RCC 7860 (cell line): ENCODE measurements at places on chromosomes 2 and 18.

DNA sequence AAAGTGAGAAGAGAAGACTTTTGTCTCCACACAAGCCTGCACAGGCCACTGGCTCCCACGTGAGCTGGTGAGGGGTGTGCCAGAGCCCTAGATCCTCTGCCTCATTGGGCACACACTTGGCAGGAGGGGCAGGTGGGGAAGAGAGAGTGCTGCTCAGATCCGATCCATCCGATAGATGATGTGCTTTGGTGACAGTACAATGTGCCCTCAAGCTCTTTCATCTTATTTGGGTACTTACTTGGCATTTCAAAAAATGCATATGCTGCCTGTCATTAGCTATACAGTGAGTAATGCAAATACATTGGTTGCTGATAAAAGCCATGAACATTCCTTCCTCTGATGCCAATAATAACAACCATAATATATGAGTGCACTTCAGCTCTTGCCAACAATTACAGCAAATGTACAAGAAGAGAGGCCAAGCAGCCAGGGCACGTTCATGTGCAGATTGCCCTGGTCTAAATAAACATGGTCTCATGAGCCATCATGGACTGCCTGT is 255.3 kb downstream of the VAPA start:
- DNase-seq = no peak

- no peak for DNase-seq
These were observed 336.5 kb upstream of the TFPI start for GRCh38 chr2:187890690-187891089.

- no peak for DNase-seq
These were observed 27.1 kb upstream of the IHH start for GRCh38 chr2:219087848-219088247.

- no peak for DNase-seq
These were observed 16.9 kb upstream of the ZCCHC2 start for GRCh38 chr18:62505669-62506494.

- no peak for DNase-seq
These were observed 79.2 kb downstream of the PTPRM start for GRCh38 chr18:7646174-7646886.

- DNase-seq = no peak
These were observed 903 bp upstream of the EVX2 start for GRCh38 chr2:176084611-176085119.

DNA sequence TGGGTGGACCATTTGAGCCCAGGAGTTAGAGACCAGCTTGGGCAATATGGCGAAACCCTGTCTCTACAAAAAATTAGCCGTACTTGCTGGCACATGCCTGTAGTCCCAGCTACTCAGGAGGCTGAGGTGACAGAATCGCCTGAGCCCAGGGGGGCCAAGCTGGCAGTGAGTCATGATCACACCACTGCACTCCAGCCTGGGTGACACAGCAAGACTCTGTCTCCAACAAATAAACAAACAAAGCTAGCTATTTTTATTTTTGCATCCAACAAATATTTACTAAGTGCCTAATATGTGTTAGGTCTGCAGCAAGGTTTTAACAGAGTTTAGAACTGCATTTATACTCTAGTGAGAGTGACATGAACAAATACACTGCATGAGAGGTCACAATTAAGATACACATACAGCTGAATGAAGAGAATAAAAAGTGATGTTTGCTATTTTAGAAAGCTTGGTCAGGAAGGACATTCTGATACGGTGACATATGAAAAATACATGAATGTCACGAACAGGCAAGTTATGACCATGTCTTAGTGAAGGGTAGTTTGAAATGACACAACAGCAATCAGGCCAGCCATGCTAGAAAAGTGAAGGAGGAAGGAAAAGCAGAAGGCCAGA is 83.2 kb upstream of the FRZB start:
- peak; percentile 50 for DNase-seq

GRCh38 chr2:85501248-85501647 is 37.7 kb upstream of the MAT2A start:
- DNase-seq = no peak
